ELF-1 (cell line): ENCODE measurements at places on chromosomes 2 and 18.

DNA sequence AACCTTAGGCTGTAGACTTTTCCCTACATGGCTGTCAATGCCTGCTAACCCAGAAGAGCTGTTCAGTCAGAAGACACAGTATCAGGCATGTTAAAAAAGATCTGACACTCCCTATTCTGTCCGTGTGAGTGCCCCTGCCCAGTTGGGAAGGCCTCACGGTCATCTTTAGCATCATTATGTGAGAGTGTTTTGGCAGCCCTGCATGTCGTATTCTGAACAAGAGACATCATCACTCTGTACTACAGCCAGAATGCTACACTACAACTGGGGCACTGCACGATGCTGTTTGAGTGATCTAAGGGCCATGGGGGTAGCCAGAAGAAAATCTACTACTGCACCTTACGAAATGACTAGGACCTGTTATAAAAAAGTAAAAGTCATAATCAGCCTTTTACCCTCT lies 67.2 kb downstream of the GREB1L start:
- no peak for DNase-seq

DNA sequence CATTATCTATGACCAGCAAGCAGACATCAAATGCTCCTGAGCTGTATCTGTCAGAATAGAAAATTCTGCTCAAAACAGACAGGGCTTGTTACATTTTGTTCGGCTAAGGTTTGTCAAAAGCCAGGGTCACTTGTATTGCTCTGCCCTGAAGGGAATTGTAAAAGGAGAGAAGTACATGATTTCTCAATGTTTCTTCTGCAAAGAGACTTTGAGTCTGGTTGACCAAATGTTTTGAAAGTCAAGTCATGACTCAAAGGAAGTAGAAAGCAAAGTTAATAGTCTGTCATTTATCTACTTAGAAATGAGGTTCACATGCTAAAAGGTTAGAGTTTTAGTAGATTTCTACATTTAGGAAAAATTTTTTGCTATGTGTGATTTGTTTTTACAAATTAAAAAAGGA lies 1624.1 kb upstream of the ZEB2 start:
- no peak for DNase-seq

GRCh38 chr2:239303711-239304532 lies 96.9 kb downstream of the HDAC4 start:
- DNase-seq: no peak

GRCh38 chr2:206942592-206943478 lies 3.5 kb downstream of the CPO start:
- peak; percentile 8 for DNase-seq

DNA sequence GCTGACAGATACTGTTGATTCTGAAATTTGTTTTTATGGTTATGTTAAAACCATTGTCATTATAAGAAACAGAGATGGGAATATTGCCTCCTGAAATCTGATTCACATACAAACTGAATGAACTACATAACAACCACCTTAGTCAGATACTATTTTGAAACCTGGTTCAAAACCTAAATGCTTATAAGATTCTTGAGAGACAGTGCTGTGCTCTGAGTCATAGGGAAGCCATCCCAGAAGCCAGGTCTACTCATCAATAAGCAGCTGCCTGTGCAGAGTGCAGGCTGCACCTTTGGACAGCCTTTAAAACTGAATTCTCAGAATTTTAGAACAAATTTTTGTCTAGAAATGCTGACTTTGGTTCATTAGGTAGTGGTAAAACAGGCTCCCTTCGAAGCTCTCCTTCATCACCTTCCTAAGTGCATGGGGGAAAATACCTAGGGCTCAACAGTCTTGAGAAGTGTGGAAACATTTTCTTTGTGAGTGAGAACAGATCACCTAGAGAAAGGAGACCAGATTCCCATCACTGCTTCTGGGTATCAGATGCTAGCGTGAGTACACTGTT lies at the start of gene SERPINB7:
Gene SERPINB7 (plus strand): TSS at position 253 of the 565 bp plus-strand sequence. CDS start 6,955 bp downstream, outside the sequence.
- DNase-seq: no peak

- no peak for DNase-seq
Measured at GRCh38 chr2:164287056-164287455, 334.2 kb downstream of the GRB14 start.

- DNase-seq: peak; percentile 35
Measured at GRCh38 chr18:26057344-26057773, 33.1 kb downstream of the SS18 start.

DNA sequence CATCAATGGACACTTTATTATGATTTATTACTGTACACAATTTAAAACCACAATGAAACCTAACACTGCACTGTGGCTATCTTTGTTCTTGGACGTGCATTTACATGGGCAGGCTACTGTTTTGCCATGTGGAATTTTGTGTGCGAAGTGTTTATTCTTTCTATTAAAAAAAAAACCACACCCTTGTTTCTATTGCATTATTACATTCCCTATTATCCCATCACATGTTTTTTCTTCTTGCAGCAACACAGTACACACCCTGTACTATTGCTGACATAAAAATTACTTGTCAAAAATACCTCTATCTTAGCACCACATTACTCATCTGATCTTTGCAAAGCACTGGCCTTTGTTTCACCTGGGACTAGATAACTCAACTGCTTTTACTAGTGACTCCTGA lies 1.5 kb downstream of the RNF152 start:
- DNase-seq: no peak

- no peak for DNase-seq
Measured at GRCh38 chr18:44672506-44672905, 8.2 kb upstream of the SETBP1 start.

DNA sequence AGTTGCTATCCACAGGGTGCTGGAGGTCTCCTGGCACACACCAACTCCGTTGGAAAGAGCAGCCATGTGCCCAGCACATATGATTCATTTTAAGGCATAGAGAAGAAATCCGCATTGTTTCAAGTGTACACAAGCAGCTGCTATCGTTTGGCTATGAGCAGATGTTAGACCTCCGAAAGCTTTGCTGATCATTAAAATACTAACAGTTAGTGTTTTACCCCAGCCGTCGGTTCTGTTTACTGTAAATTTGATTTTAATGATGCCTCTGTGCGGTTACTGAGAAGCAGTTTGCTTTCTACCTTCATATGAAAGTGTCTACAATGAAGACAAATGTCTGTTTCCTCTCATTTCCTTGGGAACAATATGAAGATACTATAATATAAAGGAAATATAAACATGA lies 154.9 kb downstream of the PTGR3 start:
- no peak for DNase-seq

GRCh38 chr2:131044075-131044756 lies 49.0 kb downstream of the FAM168B start:
- DNase-seq: no peak

- DNase-seq: no peak
Measured at GRCh38 chr2:230921806-230922595, 3.0 kb downstream of the GPR55 start.

DNA sequence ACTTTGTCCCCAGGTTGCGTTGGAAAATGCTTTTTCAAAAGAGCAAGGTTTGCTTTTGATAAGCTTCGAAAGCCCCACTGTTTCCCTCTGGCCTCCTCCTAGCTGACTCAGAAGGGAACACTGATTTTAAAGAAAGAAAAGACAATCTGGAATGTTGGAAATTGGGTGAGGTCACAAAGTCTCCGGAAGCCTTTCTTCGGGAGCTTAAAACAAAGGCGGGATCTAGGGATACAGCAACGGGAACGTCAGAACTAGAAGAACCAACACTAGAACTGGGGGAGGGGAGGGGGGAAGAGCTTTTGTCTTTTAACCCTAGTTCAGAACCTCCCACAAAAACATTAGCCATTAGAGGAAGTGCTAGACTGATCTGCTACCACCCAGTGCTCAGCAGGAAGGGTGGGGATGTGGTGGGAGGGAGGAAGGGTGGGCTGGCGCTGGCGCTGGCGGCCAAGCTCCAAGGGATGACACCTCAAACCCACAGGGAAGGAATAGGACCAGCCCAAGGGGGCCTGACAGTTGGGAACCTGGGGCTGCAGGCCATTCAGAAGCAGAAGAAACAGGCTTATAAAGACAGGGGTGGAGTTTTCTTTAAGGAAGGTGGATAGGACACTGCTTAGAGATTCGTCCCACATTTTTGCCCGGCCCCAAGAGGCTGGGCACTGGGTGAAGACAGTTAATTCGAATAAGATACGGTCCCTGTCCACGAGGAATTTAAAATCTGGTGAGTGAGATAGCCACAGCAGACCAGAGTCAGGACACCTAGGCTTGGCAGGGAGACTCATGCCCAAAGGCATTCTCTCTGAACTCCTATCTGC lies 1.7 kb downstream of the TMSB10 start:
- DNase-seq: peak; percentile 80

- no peak for DNase-seq
Measured at GRCh38 chr2:58976375-58977071, 735.4 kb upstream of the FANCL start.

DNA sequence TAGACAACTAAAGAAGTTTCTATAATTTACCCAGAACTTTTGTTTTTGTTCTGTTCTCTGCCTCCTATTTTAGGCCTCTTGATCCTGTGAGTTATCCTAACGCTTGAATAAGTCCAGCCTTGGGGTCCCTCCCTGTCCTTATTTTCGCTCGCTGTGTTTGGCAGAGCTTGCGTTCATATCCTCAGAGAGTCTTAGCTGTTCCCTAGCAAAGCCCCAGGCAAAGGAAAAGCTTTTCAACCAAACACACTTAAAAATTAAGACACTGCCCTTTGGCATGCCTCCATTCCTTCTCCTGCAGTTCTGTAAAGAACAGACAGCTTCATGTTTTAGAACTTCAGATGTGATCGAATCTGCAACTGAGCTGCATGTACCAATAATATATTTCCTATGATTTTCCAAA lies 517.2 kb downstream of the SUCLG1 start:
- DNase-seq: no peak

GRCh38 chr2:134109725-134110124 lies 144.1 kb upstream of the MGAT5 start:
- no peak for DNase-seq

DNA sequence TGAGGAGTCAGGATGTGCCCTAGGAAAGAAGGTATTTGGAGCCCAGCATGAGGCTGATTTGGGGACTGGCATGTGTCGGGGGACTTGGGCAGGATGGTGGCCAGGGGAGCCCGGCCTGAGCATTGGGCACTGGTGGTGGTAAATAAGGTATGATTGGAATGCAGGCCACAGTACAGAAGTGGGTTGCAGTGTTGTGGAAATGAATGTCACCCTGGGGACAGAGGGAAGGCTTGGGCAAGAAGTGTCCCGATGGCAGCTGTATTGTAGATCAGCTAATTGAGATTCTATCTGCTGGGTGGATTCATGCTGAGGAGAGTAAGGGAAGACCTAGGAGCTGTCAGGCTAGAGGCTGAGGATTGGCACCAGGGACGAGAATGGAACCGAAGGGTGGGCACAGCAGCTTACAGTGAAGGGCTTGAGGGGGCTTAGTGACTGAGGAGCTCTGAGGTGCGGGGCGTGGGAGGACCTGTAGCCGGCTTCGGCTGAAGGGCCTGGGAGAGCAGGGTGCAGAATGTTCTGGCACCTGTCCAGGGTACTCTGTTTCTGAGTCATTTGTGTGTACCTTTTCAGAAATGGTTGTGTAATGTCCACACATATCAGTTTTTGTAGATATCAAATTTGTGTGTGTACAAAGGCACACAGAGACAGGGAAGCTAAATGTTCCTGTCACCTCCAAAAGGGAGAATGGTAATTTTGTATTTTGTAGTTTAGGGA lies 170.2 kb downstream of the PRKCE start:
- no peak for DNase-seq

GRCh38 chr2:108640731-108641130 lies 78.6 kb upstream of the RANBP2 start:
- no peak for DNase-seq

GRCh38 chr2:101185085-101185484 lies 33.9 kb upstream of the TBC1D8 start:
- DNase-seq: no peak

DNA sequence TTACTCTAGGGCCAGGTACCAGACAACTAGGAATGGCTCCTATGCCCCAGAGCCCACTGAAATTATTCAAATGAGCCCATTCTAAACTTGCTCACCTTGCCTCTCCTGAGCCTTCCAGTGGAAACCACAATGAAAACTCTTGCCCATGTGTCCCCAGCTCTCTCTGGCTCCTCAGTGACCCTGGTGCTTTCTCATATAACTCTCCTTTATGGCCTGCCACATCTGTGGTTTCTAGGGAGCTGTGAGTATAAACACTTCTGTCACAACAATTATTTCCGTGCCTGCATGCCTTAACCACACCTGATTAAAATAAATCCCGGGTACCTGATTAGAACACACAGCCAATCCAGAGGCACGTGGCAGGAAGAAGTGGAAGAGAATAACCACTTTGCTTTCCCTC lies 333.0 kb upstream of the SPRED2 start:
- no peak for DNase-seq

- peak; percentile 84 for DNase-seq
Measured at GRCh38 chr18:74499633-74500032, 3.5 kb downstream of the CNDP2 start.

GRCh38 chr2:149050188-149050587 lies 11.7 kb downstream of the LYPD6B start:
- DNase-seq: no peak

- DNase-seq: no peak
Measured at GRCh38 chr18:76860411-76860810, 38.1 kb downstream of the ZNF236 start.

- peak; percentile 34 for DNase-seq
Measured at GRCh38 chr18:34322365-34323289, 97.9 kb upstream of the NOL4 start.

GRCh38 chr2:240472078-240472790 lies 36.8 kb downstream of the GPC1 start:
- peak; percentile 1 for DNase-seq

- DNase-seq: no peak
Measured at GRCh38 chr2:79320871-79321270, 161.3 kb upstream of the REG3A start.

DNA sequence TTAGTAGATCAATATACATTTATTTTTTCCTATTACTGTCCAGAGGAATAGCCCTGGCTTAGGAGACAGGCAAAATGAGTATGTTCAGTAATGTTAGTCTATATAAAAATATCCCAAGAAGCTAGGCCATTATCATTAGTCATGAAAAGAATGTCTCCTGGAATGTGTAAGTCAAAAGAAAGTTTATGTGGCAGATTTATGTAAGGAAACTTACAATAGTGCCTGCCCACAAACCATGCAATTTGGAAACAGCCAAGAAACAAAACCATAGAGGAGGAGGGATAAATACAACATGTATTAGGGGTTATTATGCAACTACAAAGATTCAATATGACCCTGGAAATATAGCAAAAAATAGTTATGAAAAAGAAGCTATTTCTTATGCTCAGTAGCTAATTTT lies 96.3 kb downstream of the NOL4 start:
- no peak for DNase-seq

- DNase-seq: no peak
Measured at GRCh38 chr2:20625491-20626391, 25.2 kb downstream of the HS1BP3 start.

DNA sequence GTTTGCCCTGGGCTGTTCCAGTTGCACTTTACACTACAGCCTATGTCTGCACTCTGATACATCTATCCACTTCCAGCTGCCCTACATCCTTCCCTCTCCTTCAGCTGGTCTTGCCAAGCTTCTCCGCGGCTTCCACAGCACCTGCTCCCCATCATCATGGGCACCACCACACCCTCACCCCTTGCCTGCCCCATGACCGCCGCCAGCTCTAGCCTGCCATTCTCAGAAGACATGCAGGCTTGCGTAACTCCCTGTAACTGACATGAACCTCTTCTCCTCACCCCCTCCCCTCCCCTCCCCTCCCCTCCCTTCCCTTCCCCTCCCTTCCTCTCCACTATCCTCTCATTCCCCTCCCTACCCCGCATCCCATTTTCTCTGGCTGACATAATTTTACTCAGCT lies 46.0 kb downstream of the PAX8 start:
- no peak for DNase-seq

- DNase-seq: no peak
Measured at GRCh38 chr2:224347176-224348051, 54.5 kb downstream of the FAM124B start.
